SIG-M5 (cell line): ENCODE measurements at places on chromosomes 7 and 10.

GRCh38 chr7:2431260-2431867, 28.0 kb downstream of the CHST12 start:
- DNase-seq = no peak

GRCh38 chr10:43681220-43681619, 32.5 kb upstream of the ZNF32 start:
- DNase-seq = no peak

DNA sequence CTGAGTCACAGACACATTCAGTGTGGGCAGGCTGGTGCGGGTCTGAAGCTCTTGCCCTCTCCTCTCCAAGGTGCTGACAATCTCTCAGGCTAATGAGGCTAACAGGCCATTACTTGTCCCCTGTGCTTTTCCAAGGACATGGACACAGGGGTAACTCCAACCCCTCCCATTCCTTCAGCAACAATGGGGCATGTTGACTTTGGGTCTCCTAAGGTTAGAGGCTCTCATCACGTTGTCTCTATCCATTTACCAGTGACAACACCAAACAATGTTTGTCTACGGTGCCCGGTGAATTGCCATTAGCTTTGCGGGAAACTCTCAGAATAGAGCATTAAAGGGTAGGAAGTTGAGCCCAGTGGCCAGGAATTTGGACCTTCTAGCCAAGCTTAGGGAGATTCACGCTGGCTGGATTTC, 101.6 kb upstream of the TNS3 start:
- DNase-seq = no peak

- no peak for DNase-seq
These were observed 61.1 kb upstream of the EZH2 start for GRCh38 chr7:148944935-148945934.

DNA sequence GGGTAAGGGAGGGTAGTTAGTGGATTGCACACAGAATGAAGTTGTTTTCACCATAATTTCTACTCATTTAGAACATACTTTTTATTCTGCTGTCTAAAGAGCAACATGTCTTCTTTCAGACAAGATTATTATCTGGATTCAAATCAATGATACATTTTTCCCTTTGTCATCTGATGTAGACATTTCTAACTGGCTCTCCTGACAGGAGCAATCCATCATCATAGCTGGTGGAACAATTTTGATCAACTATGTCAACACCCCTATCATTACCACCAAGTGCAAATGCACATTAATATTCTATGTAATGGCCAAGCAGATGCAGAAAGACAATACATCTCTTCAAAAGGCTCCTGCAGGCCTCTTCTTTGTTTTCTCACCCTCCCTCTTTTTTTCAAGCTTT, 672.9 kb upstream of the LRRTM3 start:
- DNase-seq = no peak

GRCh38 chr10:124529661-124530214, 68.1 kb downstream of the LHPP start:
- no peak for DNase-seq

DNA sequence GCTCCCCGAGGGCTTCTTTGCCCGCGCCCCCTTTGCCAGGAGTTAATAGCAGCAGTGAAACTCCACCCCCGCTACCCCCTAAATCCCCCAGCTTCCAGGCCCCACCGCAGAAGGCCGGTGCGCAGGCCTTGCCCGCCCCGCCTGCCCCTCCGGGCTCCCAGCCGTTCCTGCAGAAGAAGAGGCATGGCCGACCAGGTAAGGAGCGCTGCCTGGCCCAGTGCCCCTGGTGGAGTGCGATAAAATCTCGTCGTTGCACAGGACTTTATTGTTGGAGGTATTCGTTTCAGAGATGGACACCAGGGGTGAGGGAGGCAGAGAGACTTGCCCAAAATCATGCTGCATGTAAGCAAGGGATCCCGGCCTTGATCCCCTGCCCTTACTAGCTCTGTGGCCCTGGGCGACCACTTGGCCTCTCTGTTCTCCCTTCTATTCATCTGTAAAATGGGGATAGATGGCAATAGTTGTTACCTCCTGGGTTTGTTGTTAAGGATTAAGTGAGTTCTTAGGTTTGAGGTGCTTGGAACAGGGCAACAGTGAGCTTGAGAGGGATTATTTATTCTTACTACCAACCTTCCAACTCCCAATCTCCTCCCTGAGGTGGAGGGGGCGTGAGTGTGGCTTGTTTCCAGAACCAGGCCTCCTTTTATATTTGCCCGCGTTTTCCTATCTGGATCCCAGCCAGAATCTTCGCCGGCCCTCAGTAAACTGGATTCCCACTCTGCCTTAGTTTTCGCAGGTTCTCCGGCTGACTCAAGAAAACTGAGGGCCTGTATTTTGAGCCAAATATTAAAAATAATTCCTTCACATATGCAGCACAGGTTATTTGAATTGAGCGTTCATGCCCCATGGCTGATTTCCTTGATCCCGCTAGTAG, 78.3 kb downstream of the WIPF3 start:
- DNase-seq = no peak

DNA sequence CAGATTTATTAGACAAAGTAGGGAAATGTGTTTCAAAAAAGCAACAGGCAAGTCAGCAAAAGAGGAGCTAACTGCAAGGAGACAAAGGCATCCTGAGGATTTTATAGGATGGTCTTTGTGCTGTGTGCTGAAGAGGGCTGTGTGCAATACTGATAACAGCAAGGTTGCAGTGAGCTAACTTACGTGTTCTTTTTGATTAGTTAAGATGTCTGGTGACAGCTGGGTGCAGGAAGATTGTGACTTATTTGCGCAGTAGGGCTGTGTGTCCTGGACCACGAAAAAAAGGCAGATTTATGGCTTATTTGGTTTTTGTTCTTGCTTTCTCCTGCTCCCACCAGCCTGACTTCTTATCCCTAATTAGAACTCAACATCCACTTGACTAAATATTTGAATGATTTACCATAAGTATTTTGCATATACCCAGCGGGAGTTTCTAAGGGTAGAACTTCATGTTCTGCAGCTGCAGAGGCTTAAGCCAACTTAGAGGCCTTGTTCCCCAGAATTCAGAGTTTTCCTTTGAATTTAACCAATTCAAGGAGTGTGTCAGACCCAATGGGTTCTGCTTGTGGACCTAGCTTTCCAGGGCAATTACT, 119.0 kb downstream of the ANKRD26 start:
- no peak for DNase-seq

DNA sequence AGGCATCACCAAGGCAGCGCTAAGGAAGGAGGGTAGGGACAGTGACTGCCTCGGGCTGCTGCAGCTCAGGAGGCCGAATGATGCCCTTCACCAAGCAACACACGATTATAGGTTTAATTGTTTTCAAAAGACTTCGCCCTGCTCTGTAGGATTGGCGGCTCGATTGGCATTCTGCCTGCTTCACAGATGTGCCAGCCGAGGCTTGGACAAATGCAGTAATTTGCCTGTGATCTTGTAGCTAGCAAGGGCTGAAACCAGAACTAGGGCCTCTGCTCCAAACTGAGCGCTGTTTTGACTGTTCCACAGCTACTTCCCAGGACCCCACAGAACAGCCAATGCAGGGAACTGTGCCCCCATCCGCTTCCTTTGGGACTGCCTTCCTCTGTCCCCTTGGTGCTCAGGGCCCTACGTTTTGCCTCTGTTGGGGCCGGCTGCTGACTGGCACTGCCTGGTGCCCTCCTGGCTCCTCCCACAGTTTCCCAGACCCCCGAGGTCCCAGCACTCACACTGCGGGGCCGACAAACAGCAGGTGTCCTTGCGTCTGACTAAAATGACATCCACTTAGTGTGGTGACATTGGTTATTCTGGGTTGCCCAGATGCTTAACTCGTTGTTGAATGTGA, 62.6 kb upstream of the EN2 start:
- no peak for DNase-seq

DNA sequence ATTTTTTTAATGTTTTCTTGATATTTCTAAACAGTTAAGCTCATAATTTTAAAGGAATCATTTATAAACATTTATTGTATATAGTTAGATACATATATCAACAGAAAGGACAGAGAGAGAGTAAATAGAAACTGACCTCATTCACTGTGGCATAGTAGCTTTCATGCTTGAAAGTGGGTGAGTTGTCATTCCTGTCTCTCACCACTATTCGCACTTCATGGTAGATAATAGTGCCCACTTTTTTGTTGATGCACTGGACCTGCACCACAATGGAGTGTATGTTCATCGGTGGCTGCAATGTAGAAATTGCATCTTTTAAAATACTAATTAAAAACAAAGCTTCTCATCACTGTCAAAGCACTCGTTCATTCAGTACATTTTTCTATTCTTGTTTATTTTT, 432.0 kb downstream of the PCDH15 start:
- no peak for DNase-seq

- DNase-seq = no peak
These were observed 1.0 kb downstream of the UBTD1 start for GRCh38 chr10:97499561-97500296.

DNA sequence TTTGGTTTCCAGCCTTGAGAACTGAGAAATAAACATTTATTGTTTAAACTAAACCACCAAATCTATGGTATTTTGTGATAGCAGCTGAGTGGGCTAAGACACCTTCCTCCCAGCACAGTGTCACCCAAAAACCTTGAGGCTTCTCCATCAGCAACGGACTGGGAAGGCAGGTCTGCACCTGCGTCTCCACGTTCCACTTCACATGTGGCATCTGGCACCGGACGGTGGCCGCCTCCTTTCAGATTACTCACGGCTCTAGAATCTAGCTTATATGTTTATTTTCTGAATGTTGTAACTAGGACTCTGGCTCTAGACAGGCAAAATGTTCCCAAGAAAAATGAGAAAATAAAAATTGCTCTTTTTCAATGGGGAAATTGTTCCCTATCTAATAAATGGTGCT, 201.0 kb downstream of the ADARB2 start:
- DNase-seq = no peak

DNA sequence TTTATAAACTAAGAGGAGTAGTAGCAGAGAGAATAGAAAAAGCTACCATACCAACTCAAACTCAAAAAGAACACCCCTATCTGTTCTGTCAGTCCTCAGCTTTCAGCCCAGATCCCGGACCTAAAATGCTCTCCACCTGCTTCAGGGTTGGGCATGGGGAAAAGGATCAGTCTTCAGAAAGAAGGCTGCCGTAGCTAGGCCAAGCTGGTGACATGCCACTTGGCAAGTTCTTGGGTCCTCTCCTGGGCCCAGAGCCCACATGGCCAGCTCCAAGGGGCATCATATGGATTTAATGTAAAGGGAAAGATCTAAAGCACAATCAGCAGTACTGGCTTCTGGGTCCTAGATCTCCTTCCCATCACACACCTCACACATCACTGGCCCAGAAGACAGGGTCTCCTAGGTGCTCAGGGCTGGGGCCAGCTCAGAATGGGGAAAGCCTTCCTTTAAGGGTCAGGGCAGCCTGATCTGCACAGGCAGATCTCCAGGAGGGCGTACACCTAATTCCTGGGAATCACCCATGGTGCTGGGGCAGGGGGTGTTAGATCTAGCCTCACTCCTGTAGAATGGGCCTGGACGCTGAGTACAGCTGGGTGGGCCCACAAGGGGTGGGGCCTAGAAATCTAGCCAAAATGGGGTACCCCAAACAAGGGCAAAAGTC, 2.5 kb downstream of the VAX1 start:
- no peak for DNase-seq

GRCh38 chr7:22351329-22351692, 5.6 kb downstream of the RAPGEF5 start:
- DNase-seq = no peak

DNA sequence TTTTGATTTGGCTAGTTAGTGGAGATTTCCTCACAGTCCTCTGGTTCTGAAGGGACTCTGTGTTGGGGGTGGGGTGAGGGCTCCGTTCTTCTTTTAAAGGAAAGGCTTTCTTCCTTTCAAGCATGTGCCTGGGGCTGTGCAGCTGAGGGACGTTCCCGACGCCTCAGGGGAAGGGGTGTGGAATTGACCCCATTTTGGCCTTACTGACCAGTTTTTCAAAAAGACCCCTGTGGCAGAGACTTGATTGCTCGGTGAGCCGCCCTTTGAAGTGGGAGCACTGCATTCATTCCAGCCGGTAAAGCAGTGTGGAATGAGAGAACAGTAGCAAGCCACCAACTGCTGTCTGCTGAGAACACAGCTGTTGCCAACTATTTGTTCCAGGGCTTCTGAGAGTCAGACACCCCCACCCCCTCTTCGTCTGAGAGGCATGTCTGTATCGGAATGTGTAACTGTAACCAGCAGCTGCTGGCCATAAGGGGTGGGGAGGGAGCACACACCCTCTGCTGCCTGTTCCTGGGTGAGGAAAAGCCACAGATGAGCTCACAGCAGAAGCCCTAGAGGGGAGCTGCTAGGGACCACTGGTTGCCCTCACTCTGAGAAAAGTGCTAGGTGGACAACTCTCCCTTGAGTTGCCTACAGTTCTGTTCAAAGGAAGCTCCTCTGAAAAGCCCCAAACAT, 33.2 kb downstream of the WBP1L start:
- no peak for DNase-seq

- no peak for DNase-seq
These were observed 83.8 kb downstream of the DLG5 start for GRCh38 chr10:77842652-77843212.

DNA sequence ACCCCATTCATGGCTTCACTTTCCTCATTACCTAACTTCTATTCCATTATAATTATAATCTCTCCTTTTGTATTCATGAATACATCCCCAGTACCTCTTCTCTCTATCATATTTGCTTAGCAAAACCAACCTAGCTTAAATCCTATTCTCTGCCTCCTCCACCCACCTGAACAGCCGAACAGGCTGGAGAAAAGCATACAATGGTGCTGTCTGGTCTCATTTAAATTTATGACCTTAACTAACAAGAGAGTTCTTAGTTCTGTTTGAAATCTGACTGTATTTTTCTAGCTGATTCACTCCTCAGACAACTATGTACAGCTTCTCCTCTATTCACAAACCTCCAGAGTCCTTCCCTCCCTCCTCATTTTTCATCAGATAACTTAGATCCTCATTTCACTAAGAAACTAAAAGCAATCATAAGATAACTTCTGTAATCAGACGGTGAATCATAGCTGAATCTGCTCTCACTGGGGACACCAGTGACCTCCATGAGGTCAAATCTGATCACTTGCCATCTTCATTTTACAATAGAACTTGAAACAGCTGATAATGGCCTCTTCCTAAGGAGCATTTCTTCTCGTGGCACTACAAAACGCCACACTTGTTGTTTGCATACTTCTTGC, 233.9 kb upstream of the AOAH start:
- no peak for DNase-seq

DNA sequence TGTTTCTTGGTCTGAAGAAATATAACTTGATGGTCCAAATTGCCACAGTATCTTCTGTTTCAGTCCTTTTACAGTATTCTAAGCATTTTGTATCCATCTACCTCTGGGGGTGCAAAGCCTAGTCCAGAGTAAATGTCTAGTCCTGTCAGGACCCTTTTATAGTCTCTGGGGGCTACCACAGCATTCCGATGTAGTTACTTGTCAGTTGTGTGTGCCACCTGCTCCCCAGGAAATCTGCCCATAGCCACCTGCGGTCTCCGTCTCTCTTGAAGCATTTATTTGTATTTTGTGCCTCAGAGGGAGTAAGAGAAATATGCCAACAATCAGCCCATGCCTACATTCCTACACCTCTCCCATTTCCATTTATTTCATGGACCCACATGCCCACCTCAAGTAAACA, 12.8 kb downstream of the AGBL3 start:
- DNase-seq = no peak

GRCh38 chr10:46042527-46042926, 3.5 kb downstream of the MSMB start:
- no peak for DNase-seq
